PC-3 (cell line): ENCODE measurements at places on chromosomes 16 and 17. TPM values are rescaled to one million over a fixed set of nuclear protein-coding genes. Genes with fewer than 3 reads are reported as not detected.
A peak's percentile ranks its signal among the peaks of the same experiment; 100 is the strongest.

DNA sequence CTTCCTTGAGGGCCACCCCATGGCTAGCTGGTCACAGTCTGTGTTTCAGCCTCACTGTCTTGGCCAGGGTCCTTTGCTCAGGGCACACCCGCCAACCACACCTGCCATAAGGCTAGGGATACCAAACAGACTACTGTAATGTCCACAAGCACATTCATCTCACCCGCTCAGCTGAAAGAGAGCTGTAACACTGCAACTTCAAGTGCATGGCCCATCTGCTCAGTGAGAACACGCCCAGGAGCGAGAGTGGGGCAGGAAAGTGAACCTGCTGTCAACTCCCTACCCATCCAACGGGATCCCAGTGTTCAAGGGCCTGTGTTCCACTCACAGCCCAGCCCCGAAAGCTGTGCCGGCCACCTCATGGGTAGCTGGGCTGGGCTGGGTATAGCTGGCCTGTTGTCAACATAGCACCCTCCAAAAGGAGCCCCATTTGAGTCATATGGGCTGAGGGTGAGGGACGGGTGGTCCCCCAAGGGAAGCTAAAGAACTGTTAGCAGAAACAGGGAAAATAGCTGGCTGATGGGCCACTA, 55.7 kb downstream of the SCNN1B start:
- H3K36me3 ChIP-seq = no peaks in the 10 kb centered on the region
- H3K27ac ChIP-seq = no peak overlapping the region
- no peak overlapping the region for H3K4me3 ChIP-seq
- no peak for DNase-seq
- peaks cover 2% of the 10 kb centered on the region; the same call in 1 of the 2 replicates for H3K4me1 ChIP-seq

DNAAF8 gene
- total RNA-seq = 0.58 and 1.2 TPM in 2 replicates

- H3K36me3 ChIP-seq = no peaks in the 10 kb centered on the region
- H3K27me3 ChIP-seq = no peaks in the 10 kb centered on the region
- no peak overlapping the region for H3K27ac ChIP-seq
- no peaks in the 10 kb centered on the region for H3K4me1 ChIP-seq
Observed at GRCh38 chr17:51830451-51830850, 328.1 kb downstream of the CA10 start.

- H3K27me3 ChIP-seq = no peaks in the 10 kb centered on the region
- no peak overlapping the region for H3K27ac ChIP-seq
- H3K36me3 ChIP-seq = peaks cover 38% of the 10 kb centered on the region
- 0 out of 2 replicates have a peak overlapping the region, but pooled peaks have one; percentile 3 for H3K4me3 ChIP-seq
- peaks cover 57% of the 10 kb centered on the region for H3K4me1 ChIP-seq
Observed at GRCh38 chr17:48051283-48051682, 3.1 kb downstream of the NFE2L1 start.

CRYM gene
- not detected in 2 replicates for total RNA-seq

GRCh38 chr17:44976206-44976605, 8.1 kb upstream of the C1QL1 start:
- no peak for DNase-seq
- H3K4me3 ChIP-seq = no peak overlapping the region
- H3K27me3 ChIP-seq = no peaks in the 10 kb centered on the region
- H3K36me3 ChIP-seq = no peaks in the 10 kb centered on the region
- no peak overlapping the region for H3K27ac ChIP-seq

TNS4 gene
- total RNA-seq = 127 and 128 TPM in 2 replicates

ST3GAL2 gene
- 9.3 and 9.8 TPM in 2 replicates for total RNA-seq

CCL5 gene
- not detected in 2 replicates for total RNA-seq

- peak; percentile 20 for DNase-seq
- no peaks in the 10 kb centered on the region for H3K36me3 ChIP-seq
- H3K4me1 ChIP-seq = no peaks in the 10 kb centered on the region
- H3K27me3 ChIP-seq = no peaks in the 10 kb centered on the region
- no peak overlapping the region for H3K27ac ChIP-seq
Observed at GRCh38 chr16:19291475-19291874, 5.9 kb downstream of the CLEC19A start.

UNC45B gene
- total RNA-seq = not detected in 2 replicates

- DNase-seq = no peak
- peaks cover 38% of the 10 kb centered on the region; the same call in 1 of the 2 replicates for H3K36me3 ChIP-seq
- no peaks in the 10 kb centered on the region for H3K27me3 ChIP-seq
- no peak overlapping the region for H3K27ac ChIP-seq
Observed at GRCh38 chr16:87834668-87835473, 34.4 kb downstream of the SLC7A5 start.

- no peaks in the 10 kb centered on the region for H3K27me3 ChIP-seq
- H3K36me3 ChIP-seq = no peaks in the 10 kb centered on the region; the same call in 1 of the 2 replicates
- peak within 1 kb of the TSS; percentile 92 for H3K4me3 ChIP-seq
- peak; percentile 74 for DNase-seq
- H3K4me1 ChIP-seq = peaks cover 14% of the 10 kb centered on the region; the same call in 1 of the 2 replicates
- H3K27ac ChIP-seq = peak within 1 kb of the TSS; percentile 63
Observed at GRCh38 chr16:68264128-68265077, at the start of gene SLC7A6. Gene SLC7A6 (plus strand): TSS chr16:68264526. CDS start chr16:68274727, 10,201 bp downstream.

DNA sequence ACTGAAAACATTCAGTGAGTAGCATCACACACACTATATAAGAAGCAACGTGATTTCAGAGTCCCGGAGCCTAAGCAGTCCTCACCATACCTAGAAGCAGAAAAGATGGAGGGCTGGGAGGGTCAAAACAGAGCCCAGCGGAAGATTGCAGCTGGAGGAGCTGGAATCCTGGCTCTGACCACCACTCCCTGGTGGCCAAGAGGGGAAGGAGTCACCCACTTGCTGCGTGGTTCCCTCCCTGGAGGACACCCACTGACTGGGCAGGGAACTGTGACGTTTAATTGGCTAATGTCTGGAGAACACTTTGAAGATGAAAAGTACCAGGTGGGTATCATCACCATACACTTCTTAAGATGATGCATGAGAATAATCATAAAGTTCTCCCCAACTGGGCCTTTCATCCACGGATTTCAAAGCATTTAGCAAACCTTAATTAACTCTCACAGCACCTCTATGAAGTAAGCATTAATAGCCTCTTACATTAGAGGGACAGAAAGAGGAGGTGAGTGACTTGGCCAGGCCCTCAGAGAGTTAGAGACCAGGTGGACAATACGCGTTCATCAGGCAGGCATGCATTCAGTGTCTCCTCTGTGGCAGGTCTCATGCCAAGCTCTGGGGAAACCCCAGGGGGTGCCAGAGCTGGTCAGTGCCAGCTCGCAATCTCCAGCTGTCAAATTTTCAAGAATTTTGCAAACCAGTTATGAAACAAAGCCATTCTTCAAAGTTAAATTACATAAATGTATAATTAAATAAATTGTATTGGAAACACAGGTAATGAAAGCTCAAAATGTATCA, 137.9 kb downstream of the AXIN2 start:
- DNase-seq = no peak
- no peaks in the 10 kb centered on the region for H3K36me3 ChIP-seq
- no peaks in the 10 kb centered on the region for H3K4me1 ChIP-seq
- H3K4me3 ChIP-seq = no peak overlapping the region
- H3K27ac ChIP-seq = no peak overlapping the region
- no peaks in the 10 kb centered on the region for H3K27me3 ChIP-seq

GRCh38 chr17:47693731-47694580, at the start of gene TBKBP1:
Gene TBKBP1 (plus strand): TSS chr17:47694161. CDS start chr17:47696113, 1,952 bp downstream.
- H3K4me3 ChIP-seq = peak within 1 kb of the TSS; percentile 83
- H3K36me3 ChIP-seq = no peaks in the 10 kb centered on the region
- H3K4me1 ChIP-seq = peaks cover 15% of the 10 kb centered on the region; the same call in 1 of the 2 replicates
- no peak within 1 kb of the TSS for H3K27ac ChIP-seq

- H3K27ac ChIP-seq = peak overlapping the region; percentile 29; the same call in 1 of the 2 replicates
- H3K4me3 ChIP-seq = no peak overlapping the region
- DNase-seq = peak; percentile 62
- no peaks in the 10 kb centered on the region for H3K36me3 ChIP-seq
Observed at GRCh38 chr17:2867441-2868424, 71.5 kb downstream of the RAP1GAP2 start.

ATXN7L3 gene
- 73.9 and 78.3 TPM in 2 replicates for total RNA-seq

DNA sequence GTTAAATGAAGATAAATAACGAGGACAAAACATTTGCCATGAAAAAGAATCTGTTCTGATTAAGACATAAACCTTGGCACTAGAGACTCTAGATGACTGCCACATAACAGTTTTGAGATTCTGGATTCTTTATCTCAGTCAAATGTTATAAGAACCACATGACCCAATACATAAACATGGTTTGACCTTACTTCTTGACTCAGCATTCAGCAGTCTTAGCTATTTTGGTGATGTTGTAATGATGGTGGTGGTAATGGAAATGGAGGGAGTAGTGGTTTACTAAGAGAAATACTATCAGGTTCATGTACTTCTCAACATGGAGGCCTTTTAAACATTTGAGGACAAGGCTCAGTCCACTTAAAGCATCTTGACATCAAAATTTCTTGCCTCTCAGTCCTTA, 925.4 kb downstream of the CDH11 start:
- no peaks in the 10 kb centered on the region for H3K36me3 ChIP-seq
- H3K27me3 ChIP-seq = no peaks in the 10 kb centered on the region
- no peak overlapping the region for H3K4me3 ChIP-seq
- no peak overlapping the region for H3K27ac ChIP-seq

DNA sequence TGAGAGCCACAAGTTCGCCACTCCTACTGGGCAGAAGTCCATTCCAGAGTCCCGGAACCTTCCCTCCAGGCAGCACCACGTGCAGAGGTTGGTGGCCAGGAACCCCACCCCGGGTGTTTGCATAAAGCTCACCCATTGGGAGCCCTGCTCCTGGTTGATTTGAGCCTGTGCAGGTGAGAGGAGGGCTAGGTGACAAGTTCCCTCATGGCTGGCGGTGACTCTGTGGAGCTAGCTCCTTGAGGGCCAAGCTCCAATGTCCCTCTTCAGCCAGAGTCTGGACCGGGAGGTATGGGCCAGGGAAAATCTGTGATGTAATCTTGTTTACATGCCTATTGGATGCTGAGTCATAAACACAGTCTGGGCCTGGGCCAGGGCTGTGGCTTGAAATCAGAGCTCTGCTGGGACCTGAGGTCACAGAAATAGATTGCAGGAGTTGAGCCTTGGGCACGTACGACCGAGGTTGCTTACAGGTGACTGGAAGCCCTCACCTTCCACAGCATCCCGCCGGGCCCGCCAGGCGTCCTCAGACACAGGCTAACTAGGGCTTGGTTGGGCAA, 118.9 kb downstream of the AATF start:
- peaks cover 11% of the 10 kb centered on the region; the same call in 1 of the 2 replicates for H3K4me1 ChIP-seq
- peak; percentile 87 for DNase-seq
- H3K36me3 ChIP-seq = no peaks in the 10 kb centered on the region
- no peak overlapping the region for H3K27ac ChIP-seq
- H3K4me3 ChIP-seq = no peak overlapping the region

DNA sequence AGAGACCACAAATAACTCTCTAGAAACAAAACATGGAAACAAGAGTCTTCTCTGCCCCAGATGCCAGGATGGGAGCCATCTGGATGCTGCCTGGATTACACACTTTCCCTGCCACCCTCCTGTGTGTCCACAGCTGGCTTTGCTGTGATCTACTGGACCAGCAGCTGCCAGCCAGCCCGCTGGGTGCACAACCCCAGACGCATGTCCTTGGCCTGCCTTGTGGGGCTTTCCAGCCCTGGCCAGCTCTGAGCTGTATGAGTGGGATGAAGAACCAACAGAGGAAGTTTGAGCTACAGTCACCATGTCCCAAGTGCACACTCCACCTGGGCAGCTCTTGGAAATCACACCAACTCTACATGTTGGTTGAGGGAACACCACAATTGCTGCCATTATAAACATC, 57.0 kb upstream of the TNRC6C start:
- no peak for DNase-seq
- no peaks in the 10 kb centered on the region for H3K36me3 ChIP-seq
- peaks cover 89% of the 10 kb centered on the region for H3K27me3 ChIP-seq
- H3K27ac ChIP-seq = no peak overlapping the region

- H3K4me1 ChIP-seq = peaks cover 37% of the 10 kb centered on the region
- H3K27me3 ChIP-seq = no peaks in the 10 kb centered on the region
- peak overlapping the region; percentile 89 for H3K4me3 ChIP-seq
- no peak overlapping the region for H3K27ac ChIP-seq
Observed at GRCh38 chr17:30379903-30380381, 1.2 kb downstream of the CPD start.

DNA sequence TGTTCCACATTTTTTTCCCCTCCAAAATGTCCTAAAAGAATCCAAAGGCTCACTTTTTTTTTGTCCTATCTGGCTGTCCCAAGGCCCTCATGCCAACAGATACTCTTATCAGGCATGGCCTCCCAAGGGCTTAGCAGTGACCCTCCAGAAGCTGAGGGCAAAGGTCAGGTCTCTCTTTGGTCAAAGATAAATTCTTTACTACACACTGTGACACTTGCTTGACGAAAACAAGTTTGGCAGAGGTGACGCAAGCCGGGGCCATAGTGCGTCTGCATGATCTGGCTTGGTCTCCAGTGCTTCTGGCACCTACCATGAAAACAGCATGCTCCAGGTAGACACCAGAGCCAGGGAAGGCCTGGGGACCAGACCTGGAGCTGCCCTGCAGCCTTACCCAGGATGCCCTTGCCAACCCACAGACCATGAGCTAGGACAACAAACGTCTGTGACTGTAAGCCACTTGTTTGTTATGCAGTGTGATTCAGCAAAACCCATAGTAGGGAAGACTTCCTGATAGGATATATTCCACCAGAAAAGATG, 48.5 kb upstream of the IRF8 start:
- H3K27me3 ChIP-seq = peaks cover 60% of the 10 kb centered on the region
- no peak overlapping the region for H3K4me3 ChIP-seq
- no peaks in the 10 kb centered on the region for H3K36me3 ChIP-seq
- no peaks in the 10 kb centered on the region for H3K4me1 ChIP-seq

GRCh38 chr16:81431554-81432353, 12.9 kb upstream of the CMIP start:
- H3K27ac ChIP-seq = peak overlapping the region; percentile 59
- H3K4me3 ChIP-seq = no peak overlapping the region
- H3K4me1 ChIP-seq = peaks cover 13% of the 10 kb centered on the region; the same call in 1 of the 2 replicates
- peak; percentile 64 for DNase-seq

- no peak overlapping the region for H3K4me3 ChIP-seq
- H3K36me3 ChIP-seq = no peaks in the 10 kb centered on the region
- H3K27ac ChIP-seq = no peak overlapping the region
- H3K4me1 ChIP-seq = no peaks in the 10 kb centered on the region
Observed at GRCh38 chr16:31561426-31562233, 33.9 kb downstream of the AHSP start.

DNA sequence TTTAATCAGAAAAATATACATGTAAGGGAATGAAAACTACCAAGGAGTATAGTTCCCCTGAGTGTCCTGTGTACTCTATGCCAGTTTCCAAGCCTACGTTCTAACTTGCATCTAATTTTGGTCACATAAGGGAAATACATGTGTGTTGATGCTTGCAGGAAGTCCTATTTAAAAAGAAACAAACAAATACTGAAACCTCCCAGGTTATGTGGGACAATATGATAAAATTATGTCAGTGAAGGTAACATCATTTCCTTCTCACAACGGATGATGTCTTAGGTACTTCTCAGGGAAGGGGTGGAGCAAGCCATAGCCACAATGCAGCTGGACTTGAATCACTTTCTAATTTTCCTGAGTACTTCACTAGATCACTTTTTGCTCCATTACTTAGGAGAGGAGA, 115.9 kb downstream of the ZFHX3 start:
- H3K36me3 ChIP-seq = no peaks in the 10 kb centered on the region
- DNase-seq = no peak
- H3K4me1 ChIP-seq = peaks cover 39% of the 10 kb centered on the region

SENP3 gene
- total RNA-seq = 82.8 and 88.7 TPM in 2 replicates

TRIM72 gene
- total RNA-seq = not detected in 2 replicates

TM4SF5 gene
- total RNA-seq = not detected in 2 replicates
